ENCODE measurements at places on chromosomes 7 and 10.

DNA sequence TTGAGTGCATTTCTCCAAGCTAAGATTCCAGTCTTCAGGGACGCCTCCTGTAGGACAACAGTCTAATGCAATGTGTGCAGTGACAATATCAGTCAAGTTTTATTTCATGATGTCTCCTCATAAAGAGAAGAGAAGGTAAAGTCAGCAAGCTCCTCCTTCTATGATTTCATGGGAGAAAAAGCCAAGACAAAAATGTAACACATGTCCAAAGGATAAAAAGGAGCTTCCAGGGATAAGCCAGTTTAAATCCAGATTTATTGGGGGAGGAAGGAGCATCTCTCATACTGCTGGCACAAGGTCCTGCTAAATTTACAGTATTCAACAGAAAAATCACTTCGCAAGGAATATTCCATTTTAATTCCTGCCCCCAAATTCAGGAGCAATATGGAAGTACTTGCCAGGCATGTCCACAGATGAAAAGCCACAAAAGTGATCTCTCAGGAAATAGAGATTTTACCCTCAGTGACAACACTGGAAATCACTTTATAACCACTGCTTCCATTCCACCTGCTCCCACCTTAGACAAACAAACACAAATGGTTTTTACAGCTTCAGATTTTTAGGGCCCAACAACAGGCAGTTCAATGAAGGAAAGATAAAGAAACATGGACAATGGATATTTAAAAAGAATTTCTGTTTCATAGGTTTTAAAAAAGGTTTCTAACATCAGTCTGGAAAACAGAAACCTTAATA is 677.5 kb upstream of the C7orf33 start:
- no peak for DNase-seq

DNA sequence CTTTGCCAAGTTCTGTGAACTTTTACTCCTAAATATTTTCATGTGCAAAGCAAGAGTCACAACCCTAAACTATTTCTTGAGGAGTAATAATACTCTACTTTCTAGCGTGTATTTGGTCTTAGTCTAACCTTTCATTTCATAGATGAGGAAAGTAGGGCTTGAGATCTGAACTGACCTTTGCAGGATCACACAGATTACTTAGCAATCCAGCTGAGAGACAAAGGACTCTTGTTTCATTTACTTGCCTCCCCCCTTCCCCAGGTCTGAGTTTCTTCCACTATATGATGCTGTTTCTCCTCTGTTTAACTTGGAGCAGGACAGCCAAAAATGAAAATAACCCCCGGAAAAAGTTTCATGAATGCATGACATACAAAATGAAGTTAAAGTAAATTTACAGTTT is 75.3 kb upstream of the PTN start:
- no peak for DNase-seq

DNA sequence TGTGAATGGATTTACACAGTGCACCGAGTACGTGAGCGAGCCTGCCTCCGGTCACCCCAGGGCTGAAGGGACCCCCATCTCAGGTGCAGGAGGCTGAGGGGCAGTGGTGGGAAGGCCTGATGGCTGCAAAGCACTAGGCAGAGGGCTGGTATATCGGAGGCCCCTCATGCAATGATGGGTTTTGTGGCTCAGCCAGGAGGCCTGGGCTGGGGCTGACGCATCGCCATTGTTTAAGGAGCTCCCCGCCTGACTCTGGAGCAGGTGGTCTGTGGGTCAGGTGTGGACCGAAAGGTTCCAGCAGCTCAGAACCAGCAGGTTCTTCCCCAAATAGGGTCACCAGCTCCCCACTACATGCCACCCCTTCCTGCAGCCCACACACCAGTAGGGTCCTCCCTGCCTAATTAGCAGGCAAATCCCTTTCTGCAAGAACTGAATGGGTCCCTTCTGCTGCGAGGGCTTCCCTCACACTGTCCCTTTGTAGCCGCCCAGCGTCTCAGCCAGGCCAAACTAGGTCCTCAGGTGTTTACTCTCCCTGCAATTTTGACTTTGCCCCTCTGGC is 33.0 kb downstream of the OAT start:
- DNase-seq: no peak

DNA sequence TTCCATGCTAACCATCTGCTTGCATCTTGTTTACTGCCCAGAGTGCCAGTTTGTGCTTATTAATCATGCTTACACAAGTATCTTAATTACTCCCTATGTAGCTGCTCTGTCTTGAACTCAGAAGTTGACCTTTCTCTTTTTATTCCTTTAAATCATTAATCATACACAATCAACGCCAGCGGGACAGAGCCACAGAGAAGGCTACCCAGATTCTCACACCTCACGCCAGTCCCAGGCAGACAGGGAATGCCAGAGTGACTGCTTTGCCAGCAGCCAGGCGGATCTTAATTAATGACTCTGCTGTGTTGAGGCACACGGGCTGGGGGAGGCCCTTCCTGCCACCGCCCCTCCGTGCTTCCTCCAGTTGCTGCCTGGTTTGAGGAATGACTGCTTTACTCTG is 229.4 kb downstream of the LRMDA start:
- DNase-seq: no peak

- DNase-seq: no peak
Observed at GRCh38 chr10:69375307-69376151, 41.2 kb downstream of the TACR2 start.

GRCh38 chr7:157432541-157432956 is 95.7 kb downstream of the DNAJB6 start:
- peak; percentile 51 for DNase-seq

- DNase-seq: no peak
Observed at GRCh38 chr7:131897016-131897789, 340.8 kb upstream of the PODXL start.
